ENCODE measurements at places on chromosomes 13 and 19.

- no peak for DNase-seq
These were observed 8.8 kb upstream of the SPART start for GRCh38 chr13:36354842-36355623.

- DNase-seq = no peak
These were observed 3.8 kb downstream of the F7 start for GRCh38 chr13:113109151-113110047.

DNA sequence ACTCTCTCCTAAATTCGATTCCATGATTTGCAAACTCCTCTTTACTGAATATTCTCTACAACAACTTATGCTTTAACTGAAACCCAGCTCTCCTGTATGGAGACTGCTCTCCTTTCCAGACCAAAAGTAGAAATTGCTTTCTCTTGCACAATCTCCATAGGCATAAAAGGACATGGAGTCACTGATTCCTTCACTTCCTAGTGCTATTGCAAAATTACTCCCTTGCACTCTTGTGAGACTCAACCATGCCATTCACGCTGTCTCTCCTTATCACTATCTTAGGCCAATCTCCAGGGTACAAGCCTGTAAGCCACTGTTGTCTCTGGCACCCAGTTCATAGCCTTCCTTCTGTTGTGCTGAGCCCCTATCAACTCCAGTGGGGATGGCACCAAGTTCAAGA lies 30.6 kb downstream of the SERPINE3 start:
- DNase-seq = no peak

GRCh38 chr13:108859197-108860012 lies 230.0 kb downstream of the MYO16 start:
- peak; percentile 27 for DNase-seq

GRCh38 chr13:36769126-36769525 lies 49.9 kb upstream of the RFXAP start:
- no peak for DNase-seq

DNA sequence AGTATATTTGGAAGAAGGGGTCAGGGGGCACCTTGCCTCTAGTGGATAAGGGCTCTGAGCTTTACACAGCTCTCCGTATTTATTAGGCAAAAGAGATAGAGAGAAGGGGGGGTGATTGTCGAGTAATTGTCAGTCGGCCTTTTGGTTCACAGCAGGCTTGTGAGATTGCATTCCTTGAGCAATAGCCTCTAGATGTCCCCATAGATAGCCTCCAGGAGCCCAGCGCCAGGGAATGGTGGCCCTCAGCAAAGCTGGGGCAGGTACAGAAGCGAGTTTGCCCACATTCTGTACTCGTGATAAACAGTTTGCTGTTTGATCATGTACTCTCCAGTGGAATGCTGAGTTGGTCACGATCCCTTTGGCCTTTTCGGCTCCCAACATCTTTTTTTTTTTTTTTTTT lies 4.6 kb downstream of the ZNF613 start:
- DNase-seq = no peak

GRCh38 chr13:89695343-89696257 lies 1651.9 kb upstream of the MIR17HG start:
- DNase-seq = no peak

GRCh38 chr19:15488489-15489226 lies 9.4 kb upstream of the PGLYRP2 start:
- no peak for DNase-seq

DNA sequence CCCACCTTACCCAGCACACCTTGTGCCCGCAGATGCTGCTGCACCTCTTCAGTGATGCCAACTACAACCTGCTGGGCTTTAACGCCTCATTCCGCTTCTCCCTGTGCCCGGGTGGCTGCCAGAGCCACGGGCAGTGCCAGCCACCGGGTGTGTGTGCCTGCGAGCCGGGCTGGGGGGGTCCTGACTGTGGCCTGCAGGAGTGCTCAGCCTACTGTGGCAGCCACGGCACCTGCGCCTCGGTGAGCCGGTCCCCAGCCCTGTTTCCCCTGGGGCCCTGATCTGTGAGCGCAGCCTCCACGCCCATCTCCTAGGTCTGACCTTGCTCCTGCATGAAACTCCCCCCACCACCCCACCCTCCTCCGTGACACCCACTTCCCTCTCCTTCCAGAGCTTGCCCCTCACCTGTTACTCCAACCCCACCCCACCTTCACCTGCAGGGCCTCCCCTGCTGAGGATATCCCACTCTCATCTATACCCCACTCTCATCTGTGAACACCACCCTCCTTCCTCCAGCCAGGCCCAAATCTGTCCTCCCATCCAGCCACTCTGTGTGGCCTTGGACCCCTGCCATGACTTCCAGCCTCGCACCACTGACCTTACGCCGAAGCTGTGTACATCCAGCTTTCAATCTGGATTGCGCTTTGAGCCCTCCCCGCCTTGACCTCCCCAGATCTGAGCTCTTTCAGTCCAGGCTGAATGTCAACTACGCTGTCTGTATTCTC lies 8.7 kb downstream of the MEGF8 start:
- no peak for DNase-seq

DNA sequence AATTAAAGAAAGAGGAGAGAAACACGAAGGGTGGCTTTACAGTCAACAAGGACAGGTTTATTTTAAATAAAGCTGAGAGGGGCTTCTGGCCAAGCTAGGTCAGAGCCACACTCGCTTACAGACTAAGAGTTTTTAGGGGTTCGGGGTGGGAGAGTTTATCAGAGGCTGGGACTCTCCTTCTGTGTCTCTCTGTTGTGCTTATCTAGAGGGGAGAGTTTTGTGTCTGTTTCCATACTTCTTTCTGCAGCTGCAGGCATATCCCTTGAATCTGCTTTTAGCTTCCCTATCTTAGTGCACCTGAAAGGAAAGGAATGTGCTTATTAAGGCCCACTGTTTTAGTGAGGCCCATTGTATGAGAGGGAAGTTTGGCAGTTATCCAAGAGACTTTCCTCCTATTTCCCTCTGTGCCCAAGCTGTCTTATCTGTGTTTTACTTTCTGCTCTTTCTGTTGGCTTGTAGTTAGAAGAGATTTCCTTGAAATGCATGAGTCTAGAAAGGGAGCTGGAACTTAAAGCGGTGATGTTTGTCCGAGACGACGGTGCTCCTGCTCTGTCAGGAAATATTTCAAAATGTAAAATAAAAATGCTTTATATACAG lies 275.3 kb downstream of the KCTD12 start:
- DNase-seq = no peak

DNA sequence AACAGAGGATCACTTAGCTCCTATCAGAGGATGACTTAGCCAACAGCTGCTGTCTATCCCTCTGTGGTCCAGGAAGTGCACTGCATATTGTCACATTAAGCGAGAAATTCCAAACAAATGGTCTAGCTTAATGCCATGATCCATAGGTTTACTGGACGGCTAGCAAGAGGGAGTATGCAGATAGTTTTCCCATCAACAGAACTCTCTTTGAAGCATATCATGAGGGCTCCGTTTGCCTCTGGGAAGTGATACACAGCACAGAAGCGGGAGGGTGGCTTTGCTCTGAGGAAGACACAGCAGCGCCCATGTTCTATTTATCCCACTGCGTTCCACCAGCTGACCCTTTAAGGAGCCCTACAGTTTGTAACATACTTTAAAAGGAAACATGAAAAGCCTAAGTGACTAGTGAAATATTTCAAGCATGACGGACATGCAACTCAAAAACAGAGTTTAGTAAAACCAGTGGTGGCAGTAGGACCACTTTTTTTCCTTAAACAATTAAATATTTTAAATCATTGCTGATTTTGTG lies 52.7 kb downstream of the COL4A1 start:
- peak; percentile 40 for DNase-seq

DNA sequence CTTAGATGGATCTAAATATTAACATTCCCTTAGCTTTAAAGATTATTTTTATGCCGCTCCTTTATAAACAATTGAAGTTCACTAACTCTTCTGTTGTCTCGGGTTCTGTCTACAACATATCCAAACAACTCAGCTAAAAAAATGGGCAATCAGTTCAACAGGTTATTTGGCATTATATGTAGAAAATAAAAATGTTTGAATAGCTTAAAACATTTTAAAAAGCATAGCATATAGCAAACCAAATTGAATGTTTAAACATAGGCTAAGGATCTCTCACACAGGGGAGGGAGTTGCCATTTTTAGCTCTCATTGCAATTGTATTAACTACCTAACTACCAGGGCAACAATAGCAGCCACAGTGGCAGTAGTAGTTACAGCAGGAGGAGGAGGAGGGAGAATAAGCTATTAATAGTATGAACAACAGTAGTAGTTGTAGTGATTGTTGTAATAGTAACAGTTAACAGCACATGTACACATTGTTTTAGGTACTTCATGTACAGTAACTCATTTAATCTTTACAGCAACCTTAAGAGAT lies 404.2 kb downstream of the KCNRG start:
- DNase-seq = no peak

DNA sequence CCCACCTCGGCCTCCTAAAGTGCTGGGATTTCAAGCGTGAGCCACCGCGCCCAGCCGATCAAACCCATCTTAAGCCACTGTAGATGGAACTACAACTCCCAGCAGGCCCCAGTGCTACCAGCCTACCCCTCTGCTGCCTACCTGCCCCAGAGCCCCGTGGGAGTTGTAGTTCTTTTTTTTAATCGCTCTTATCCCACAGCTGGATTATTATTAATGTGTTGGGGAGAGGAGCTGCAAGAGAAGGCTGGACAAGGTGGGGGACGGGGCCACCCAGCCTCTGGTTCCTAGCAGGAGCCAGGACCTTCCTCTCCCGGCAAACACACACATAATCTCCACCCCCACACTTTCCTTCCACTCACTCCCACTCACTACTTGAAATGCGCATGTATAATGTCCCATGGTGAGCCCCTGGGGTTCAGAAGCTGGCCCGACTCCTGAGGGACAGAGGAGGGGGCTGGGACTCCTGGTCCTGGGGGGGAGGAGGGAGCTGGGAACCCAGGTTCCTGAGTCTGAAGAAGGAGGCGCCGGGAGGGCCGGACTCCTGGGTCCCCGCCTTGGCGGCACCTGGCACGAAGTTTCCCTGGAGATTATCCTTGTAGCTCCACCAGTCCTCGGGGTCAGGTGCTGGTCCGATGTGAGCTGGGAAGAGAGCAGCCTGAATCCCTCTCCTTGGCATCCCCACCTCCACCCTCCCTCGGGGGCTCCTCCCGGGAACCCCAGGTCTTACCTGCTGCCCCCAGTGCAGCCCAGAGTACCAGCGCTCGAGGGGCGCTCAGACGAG lies 958 bp downstream of the CA11 start:
- DNase-seq = peak; percentile 72

DNA sequence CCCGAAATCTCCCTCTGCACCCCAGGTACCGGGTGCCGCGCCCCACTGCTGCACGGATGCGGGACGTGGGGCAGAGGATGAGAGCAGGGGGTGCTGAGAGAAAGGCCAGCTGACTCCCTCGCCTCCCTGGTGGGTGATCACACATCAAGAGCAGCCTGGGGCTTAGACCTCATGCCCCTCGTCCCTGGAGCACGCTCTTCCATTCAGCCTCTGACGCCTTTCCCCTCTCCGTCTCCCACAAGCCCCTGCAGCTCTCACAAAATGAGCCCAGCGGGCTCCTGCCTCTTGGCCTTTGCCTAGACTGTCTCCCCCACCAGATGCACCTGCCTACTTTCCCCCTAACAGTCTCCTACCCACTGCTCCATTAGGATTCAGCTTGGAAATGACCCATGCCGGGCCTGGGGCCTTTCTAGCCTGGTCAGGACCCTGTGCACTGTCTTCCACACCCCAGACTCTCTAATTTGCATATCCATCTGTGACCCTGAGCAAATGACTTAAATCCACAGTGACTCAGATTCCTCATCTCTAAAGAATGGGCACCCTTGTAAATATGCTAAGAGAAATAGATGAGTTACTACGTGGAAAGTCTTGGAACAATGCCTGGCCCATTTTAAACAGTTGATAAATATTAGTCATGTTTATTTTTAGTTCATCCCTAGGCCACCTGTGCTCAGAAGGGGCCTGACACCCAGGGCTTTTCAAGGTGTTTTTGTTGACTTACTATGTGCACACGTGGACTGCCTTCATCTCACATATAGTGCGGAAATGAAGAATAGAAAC lies 582 bp upstream of the PTPRH start:
- DNase-seq = peak; percentile 81

GRCh38 chr13:108594153-108594552 lies 35.3 kb upstream of the MYO16 start:
- DNase-seq = no peak

DNA sequence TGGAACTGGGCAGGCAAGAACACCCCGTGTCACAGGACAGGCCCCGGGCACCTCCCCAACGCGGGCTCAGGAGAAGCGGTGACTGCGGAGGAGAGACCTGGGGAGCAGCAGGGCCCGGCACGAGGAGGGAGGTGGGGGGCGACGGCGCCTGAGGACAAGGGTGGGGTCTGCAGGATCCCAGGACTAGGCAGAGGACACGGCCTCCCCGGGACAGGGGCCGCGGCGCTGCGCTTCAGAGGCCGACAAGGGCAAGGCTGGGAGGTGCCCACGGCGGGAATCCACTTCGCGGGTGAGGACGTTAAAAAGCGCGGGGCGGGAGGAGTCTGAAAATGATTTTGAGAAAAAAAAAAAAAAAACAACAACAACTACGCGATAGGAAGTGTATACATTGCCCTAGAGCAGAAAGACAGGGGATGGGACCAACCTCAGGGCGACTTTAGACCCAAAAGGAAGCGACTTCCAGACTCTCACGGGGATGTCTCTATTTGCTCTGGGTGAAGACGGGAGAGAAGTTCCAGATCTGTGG lies 44.9 kb downstream of the ZNF611 start:
- DNase-seq = no peak

- peak; percentile 85 for DNase-seq
These were observed 11.3 kb upstream of the TNFRSF19 start for GRCh38 chr13:23558675-23559536.

DNA sequence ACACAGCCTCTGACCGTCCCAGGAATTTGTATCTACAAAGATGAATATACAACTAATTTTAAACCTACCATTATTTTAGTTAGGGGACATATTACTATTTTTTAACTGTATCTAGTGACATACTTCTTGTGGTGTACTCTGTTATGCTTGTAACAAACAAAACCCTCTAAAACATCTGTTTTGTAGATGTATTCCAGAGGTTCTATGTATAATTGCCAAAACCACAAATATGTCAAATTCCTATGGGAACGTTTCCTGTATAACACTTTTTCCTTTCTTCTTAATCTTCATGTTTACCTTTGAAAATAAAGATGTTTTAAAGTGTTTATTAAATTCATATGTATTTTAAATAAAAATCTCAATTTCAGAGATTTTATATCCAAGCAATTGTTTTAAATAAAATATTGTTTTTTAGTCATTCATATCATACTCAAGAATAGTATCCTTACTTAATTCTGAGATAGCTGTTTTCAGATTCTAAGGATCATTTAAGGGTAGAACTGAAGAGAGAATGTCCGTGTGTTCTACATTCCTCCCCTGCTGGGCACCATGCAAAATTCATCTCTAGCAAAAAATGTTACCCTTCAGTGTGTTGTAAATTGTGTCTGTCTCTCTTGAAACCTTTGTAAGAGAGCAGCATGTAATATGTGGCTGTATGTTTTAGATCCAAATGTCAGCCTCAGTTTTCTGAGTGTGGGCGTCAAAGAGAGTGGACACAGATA lies 1327.7 kb downstream of the EFNB2 start:
- DNase-seq = no peak

DNA sequence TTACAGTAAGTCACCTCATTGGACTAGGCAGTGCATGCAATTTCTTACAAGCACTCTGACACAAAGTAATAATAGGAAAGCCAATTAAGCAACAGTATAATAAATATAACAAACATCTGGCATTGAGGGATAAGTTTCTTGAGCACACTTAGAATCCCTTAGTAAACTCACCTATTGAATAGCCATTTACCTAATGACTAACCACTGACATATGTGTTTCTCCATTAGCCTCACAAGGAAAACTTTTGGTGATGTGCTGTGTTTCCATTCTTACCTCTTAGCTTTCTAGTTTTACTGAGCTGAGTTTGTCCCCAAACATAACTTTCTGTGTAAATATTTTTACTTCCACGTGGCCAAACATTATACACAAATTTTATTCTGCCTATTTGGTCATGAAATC lies 47.4 kb upstream of the PCDH9 start:
- no peak for DNase-seq

Measured in hepatic stellate cell (primary cell).